ENCODE measurements at places on chromosomes 7 and 10.

DNA sequence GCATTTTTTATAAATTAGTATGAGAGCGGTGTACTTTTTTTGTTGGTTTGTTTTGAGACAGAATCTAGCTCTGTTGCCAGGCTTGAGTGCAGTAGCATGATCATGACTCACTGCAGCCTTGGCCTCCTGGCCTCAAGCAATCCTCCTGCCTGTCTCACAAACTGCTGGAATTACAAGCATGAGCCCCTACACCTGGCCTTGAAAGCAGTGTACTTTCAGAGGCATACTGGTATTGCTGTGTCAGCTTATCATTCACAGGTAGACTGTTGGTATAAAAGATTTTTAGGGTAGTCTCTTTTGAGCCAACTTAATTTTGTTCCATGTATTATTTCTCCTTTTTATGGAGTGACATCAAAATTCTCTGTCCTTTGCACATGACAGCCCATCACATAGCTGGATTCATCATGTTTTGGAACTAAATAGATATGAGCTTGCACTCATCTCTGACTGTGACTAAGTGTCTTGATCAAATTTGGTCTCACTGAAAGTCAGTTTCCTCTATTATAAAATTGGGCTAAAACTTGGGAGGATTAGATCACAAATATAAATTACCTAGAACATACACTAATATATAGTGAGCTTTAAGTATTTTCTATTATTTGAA, 12.4 kb downstream of the GNAT3 start:
- peak; percentile 95 for DNase-seq

- no peak for DNase-seq
Observed at GRCh38 chr7:98881561-98882315, 3.4 kb downstream of the TRRAP start.

DNA sequence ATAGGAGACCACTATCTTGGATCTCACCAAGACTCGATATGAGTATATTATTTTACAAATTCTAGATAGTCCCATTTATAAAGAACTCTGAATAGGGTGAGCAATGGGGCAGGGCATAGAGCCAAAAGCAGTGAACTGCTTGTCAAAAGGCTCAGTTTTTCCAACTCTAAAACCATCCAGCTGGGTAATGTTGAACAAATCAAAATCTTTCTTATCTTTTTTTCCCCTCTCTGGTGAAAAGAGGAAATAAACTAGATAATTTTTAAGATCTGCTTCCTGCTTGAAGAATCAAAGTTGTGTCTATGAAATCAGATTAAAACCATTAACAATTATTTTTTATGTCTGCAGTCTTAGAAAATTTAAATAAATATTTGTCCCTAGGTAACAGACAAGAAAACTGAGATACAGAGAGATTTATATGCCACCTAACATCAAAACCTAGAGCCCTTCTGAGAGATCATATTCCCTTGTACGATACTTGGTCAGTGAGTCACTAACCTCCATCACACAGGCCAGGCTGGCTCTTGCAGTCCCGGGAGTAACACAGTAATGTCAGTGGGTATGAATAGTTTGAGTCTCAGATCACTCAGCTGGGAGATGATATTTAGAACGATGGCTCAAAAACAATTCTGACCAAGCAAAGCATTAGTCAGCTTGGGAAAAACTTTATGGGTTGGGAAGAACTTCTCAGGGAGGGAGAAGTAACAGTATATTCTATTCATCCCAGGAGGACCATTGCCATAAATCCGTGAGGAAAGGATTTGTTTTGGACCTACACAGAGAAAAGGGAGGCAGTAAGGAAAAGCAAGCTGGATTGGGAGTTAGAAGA, 178.8 kb downstream of the REEP3 start:
- DNase-seq: peak; percentile 97

DNA sequence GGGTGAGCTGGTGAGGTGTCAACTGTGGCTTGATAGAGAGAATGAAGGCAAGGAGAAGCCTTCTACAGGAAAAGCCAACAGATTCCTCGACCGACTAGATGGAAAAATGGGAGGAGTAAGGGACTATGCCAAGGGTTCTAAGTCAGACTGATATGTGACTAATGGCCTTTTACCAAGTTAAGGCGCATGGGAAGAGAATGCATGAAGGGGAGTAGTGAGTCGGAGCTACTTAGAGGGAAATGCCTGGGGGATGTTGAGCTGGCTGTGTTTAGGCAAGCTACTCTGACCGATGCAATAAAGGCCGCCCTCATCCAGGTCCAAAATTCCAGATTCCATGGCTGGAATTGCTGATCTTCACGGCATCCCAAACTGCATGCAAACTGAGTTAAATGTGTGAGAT, 48.2 kb downstream of the APBB1IP start:
- DNase-seq: peak; percentile 99

DNA sequence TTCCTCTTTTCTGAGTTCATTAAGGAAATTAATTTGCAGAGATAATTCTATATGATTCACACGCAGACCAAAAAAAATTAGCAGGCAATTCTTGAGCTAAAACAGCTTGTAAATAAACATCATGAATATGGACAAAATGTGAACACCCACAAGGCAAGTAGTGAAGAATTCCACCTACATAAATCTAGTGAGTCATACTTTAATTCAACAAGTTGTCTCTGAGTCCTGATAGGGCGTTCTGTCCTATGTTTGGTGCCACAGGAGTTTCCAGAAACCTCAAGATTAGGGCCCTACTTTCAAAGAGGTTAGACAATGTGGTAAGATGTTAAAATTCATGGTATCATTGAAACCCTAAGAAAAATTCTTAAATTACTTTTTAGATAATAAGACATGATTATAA, 122.3 kb downstream of the SGMS1 start:
- peak; percentile 9 for DNase-seq

DNA sequence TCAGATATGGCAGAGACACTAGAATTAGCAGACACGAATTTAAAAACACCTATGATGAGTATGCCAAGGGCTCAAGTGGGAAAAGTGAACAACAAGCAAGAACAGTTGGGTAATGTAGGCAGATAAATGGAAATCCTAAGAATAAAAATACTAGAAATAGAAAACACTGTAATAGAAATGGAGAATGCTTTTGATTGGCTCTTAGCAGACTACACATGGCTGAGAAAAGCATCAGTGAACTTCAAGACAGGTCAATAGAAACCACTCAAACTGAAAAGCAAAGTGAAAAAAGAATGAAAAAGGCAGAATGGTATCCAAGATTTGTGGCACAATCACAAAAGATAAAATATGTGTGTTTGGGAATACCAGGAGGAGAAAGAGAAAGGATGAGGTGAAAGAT, 82.3 kb downstream of the WDR37 start:
- no peak for DNase-seq

GRCh38 chr10:74063256-74063655, 65.3 kb downstream of the VCL start:
- peak; percentile 56 for DNase-seq

DNA sequence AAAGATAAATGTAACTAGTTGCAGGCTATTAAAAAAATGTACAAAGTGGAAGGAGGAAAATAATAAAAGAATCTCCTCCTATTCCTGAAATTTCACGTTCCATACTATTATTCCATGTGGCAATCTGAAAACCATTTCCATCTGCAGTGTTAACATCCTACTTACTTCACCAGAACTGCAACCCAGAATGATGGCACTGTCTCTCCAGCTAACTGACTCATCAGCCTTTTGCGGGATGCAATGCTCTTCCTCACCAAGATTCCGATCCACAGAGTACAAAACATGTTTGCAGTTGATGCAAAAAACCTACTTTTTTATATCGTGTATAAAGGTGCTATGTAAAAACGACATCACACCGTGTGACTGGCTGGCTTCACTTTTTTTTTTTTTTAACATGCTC, 50.8 kb downstream of the ESYT2 start:
- DNase-seq: peak; percentile 44

DNA sequence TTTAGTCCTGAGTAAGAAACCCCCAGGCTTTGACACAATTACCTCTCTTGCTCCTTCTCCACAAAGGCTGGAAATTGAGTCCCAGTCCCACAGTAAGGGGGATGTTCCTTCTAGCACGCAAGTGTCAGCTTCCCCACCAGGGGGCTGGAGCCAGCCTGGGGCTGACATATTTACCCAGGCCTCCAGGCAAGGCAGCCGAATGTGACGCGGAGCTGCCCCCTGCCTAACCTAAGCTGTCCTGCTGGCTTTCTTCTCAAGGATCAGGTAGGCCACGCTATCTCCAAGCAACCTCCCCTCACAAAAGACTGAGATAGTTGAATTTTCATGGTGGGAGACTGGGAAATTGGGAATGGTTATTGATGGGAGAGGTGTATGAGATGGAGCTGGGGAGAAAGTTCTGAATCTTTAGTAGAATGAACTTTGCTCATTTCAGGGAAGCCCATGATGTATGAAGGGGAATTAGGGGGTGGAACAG, 19.2 kb upstream of the BMPER start:
- DNase-seq: no peak

- no peak for DNase-seq
Observed at GRCh38 chr7:123241809-123242208, 42.0 kb upstream of the SLC13A1 start.

- DNase-seq: peak; percentile 46
Observed at GRCh38 chr7:33459340-33459751, 330.0 kb downstream of the BBS9 start.

GRCh38 chr7:3951316-3952055, 650.4 kb downstream of the SDK1 start:
- DNase-seq: no peak

GRCh38 chr10:104067525-104067924, 18.2 kb downstream of the COL17A1 start:
- no peak for DNase-seq

GRCh38 chr7:361680-362401, 71.9 kb downstream of the FOXL3 start:
- DNase-seq: no peak

- DNase-seq: no peak
Observed at GRCh38 chr10:132865171-132865631, 77.2 kb downstream of the CFAP46 start.

- no peak for DNase-seq
Observed at GRCh38 chr7:5437987-5438386, 14.4 kb upstream of the TNRC18 start.

DNA sequence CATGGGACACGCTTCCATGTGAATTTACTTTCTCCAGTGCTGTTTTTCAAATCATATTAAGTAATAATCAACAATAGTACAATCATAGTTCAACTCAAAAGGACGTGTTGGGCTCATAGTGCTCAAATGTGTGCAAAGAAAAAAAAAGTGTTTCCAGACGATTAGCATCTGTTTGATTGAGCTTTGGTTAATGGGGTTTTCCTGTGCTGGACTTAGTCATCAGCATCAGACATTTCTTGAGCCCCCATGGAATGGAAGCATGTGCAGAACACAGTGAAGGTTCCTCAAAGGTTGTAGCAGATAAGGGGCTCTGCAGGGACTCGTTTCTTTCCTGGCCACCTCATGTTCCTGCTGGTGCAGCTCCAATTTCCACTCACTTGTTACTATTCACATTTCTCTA, 233.9 kb downstream of the PAXIP1 start:
- DNase-seq: no peak

DNA sequence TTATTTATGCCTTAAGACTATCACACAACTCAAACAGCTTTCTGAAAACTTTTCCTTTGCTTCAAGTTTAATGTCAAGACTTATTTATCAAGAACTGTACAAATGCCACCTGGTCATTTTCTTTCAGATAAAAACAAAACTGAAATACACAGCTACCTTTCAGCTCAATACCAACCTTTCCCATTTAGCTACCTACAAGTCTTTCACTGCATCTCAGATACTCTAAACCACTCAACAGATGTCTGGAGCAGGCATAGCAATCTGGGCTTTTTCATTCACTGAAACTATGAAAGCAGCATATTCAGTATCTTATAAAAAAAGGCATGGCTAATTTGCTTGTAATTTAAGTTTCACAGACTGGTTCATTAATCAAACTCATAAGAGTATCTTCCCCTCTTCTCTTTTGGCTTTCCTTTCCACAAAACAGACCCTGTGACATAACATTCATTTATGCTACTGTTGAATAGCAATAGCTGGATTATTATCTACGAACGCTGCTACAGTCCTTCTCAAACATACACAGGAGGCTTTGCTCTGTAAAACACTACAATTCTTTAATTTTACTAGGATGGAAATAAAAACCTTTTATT, 8.2 kb downstream of the TRA2A start:
- DNase-seq: no peak

DNA sequence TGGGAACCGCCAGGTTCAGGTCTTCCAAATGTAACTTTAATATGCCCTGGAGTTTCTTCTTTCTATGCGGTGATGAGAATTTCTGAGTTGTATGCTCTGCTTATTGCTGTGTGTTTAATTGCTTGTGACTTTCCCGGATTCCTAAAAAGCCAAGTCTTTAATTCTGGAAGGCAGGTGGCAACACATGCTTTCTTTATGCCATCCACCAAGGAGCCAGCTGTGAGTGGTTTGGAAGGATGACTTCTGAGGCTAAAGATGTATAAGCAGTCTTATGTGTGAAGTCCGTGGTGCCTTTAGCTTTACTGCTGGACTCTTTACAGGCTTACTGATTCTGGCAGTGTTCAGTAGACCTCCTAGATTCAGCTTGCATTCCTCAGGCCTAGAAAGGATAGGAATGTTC, 3.1 kb downstream of the SDK1 start:
- no peak for DNase-seq

DNA sequence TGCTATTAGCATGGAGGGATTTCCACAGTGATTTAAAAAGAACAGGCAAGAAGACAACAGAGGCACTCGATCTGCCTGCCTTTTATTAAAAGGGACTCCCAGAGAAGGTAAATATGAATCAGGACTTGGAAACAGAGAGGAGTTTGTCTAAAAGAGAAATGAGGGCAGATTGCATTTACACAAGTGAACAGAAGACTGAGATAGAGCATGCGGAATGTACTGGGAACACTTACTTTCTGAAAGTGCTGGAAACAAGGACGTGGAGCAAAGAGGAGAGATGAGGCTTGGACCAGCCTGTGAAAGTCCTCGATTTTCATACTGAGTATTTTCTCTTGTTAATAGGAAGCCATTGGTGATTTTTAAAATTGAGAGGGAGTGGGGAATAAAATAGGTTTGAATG, 35.7 kb downstream of the MEOX2 start:
- no peak for DNase-seq

GRCh38 chr7:33509206-33509605, 379.8 kb downstream of the BBS9 start:
- DNase-seq: no peak

DNA sequence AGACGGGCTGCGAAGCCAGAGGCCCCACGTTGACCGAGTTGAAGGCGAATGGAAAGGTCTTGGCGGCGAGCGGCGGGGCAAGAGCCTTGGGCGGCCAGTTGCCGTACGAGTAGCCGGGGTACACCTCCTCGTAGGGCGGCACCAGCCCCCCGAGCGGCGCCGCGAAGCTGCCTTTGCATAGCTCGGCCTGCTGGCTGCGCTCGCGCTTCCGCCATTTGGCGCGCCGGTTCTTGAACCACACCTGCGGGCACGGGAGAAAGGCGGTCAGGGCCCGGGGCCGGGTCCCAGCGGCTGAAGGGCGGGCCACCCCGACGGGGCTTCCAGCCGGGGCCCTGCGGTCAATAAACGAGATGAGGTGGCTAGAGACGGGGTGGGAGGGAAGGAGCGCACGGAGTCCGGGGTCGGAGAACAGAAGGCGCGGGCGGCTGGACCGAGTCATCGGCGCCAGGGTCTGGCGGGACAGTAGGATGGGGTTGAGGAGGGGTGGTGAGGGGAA, 4.8 kb downstream of the ELOVL3 start:
- DNase-seq: peak; percentile 26

GRCh38 chr7:35801392-35802101, 690 bp downstream of the SEPTIN7 start:
- DNase-seq: peak; percentile 68

- DNase-seq: no peak
Observed at GRCh38 chr10:19283786-19284185, 235.2 kb downstream of the MALRD1 start.

Data from EL (cell line).